Activated T-cell treated with anti-CD3 and anti-CD28 coated beads, Interleukin-2, amount 50 U/mL, for 4 hours (primary cell): ENCODE measurements at places on chromosomes 3 and 15. TPM values are rescaled to one million over a fixed set of nuclear protein-coding genes. Genes with fewer than 3 reads are reported as not detected.

DNA sequence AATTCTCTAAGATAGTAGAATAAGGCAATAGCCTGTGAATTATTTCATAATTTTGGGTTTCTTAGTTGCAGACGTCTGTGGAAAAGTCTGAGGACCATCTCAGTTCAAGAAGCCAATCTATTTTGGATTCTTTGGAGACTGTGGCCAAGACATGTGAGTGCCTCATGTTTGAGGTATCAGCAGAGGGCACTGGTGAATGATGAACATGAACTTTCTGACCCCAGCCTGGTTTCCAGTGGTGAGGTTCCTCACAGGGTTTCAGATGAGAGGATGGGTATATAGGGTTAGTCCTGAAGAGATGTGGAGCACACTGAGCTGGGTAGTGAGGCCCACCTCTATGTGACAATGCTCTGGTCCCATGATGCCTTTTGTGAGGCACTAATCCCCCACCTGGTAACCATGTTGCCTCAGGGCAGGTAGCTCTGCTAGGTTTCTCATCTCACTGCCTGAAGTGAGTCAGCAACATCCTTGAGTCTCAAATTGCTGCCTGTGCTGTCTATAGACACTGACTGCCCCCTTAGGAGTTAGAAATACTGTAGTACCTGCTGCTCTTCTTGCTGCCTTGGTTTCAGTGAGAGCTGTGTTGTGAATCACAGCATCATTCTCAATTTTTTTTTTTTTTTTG is 32.3 kb downstream of the C3orf62 start:
- no peak for DNase-seq

GRCh38 chr15:58053315-58054153 is 12.0 kb downstream of the ALDH1A2 start:
- DNase-seq = no peak

DNA sequence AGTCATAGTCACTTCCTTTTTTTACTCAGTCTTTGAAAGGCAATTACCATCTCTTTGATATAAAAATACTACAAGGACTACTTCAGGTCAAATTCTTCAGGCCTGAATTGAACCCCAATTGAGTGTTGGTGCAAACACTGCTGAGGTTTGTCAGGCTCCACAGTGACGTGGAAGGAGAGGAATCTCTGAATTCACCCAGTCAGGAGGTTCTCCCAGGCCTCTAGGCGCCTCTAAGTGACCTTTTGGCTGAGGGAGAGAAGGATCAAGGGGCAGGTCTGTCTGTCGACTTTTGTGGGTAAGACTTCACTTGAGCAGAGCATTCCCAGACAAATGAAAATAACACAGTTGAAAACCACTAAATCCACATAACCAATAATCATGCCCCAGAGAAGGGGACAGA is 227.6 kb upstream of the CHRNA7 start:
- no peak for DNase-seq

GRCh38 chr3:177448987-177449359 is 251.7 kb upstream of the TBL1XR1 start:
- no peak for DNase-seq

DNA sequence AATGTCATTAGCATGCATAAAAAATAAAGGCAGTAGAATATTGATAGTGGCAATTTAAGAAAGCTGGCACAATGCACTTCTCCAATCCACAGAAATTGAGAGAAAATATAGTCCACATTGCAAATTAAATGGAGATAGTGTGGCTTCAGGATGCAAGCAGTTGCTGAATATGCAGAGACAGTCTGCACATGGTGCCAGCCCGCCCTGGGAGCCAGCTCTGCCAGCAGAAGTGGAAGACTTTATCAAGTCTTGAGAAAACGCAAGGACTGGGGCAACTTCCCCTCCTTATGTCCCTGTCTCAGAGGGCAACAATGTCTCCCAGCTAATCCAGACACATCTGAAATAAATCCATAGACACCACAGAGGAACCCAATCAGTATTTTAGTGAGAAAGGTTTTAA is 57.2 kb downstream of the MB21D2 start:
- DNase-seq = no peak

- DNase-seq = no peak
These were observed 28.6 kb upstream of the ANKDD1A start for GRCh38 chr15:64883100-64883581.

GRCh38 chr3:186467969-186468368 is 76.2 kb downstream of the CRYGS start:
- no peak for DNase-seq

- no peak for DNase-seq
These were observed 11.7 kb upstream of the PDCD6IP start for GRCh38 chr3:33786565-33787327.

GRCh38 chr3:30551266-30551665 is 55.1 kb upstream of the TGFBR2 start:
- no peak for DNase-seq

The NR2C2 gene
- 36.5 TPM for total RNA-seq

DNA sequence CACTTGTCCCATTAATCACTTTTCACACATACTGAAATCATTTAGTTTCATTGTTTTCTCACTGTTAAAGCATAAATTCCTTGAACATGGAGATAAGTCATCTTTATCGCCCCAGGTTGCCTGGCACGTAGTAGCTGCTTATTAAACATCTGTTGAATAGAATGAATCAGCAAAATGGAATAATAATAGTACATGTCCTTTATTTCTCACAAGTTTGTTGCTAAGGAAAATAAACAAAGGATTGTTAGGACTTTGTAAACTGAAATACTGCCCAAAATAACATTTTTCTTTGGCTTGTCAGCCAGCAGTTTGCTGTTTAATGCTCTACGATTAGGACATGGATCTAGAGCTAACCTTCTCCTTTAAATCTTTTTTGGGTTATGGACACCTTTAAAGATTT is 17.9 kb downstream of the SLC35A5 start:
- DNase-seq = no peak

DNA sequence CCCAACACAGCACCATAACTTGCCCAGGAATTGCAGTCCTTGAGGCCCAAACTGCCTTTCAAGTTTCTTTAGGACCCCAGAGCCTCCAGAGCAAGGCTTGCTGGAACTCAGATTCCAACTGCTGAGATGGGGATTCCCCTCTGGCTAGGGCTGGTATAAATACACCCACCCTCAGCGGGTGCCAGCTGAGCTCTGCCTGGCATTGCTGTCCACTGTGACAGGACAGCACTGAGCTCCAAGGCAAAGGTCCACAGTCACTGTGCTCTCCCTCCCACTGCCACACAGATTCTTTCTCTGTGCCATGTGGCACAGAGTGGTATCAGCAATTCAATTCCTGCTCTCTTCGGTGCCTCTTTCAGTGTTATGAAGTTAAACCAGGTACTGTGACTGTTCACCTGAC is 304.2 kb upstream of the LMCD1 start:
- DNase-seq = no peak

GRCh38 chr3:157290766-157291165 is 130.8 kb upstream of the CCNL1 start:
- DNase-seq = no peak

GRCh38 chr3:111164621-111165020 is 93.0 kb downstream of the NECTIN3 start:
- DNase-seq = no peak

DNA sequence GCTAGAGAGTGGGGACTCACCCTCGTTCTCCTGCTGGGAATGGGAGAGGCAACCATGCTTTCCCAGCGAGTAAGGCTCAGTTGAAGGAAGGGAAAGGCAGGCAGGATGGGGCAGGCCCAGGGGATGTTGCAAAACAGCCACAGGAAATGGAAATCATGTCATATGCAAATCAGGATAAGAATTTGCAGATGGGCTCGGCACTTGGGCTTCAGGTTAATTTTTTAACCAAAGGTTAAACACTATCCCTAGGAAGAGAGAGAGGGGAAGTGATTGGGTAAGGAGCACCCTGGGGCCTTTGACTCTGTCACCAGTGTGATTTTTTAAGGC is 14.6 kb upstream of the PLA2G4E start:
- DNase-seq = no peak

The KNG1 gene
- total RNA-seq = 0.28 TPM

DNA sequence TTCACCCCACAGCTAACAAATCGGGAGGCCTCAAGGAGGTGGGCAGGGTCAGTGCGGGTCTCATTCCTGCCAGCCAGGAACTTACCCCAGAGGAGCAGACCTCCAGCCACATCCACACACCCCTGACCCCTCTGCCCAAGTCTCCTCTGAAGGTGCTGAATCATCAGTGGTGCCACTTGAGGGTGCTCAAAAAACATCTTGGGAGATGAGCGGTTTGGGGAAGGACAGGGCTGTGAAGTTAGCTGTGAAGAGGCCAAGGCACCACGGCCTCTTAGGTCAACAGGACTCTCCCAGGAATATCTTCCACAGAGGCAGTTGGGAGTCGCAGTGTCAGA is 1.2 kb downstream of the DAPK2 start:
- no peak for DNase-seq

DNA sequence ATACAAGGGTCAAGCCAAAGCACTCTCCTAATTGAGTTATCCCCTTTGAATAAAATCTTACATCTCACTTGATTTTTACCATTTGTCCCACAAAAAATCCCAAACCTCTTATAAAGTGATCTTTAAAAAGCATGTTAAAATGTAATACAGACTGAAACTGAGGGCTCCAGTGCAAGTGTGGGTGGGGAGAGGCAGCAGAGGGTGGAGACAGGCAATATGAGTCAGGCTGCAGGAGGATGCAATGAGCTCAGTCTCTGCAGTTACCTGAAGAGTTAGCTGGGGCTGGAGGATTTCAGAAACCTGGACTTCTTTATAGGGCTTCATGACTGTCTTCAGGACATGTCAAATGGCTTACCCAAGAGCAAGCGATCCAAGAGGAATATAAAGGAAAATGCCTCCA is 14.2 kb upstream of the COLQ start:
- DNase-seq = peak; percentile 37

The ADAMTS17 gene
- total RNA-seq = 2.6 TPM

The TUSC7 gene
- not detected for total RNA-seq

DNA sequence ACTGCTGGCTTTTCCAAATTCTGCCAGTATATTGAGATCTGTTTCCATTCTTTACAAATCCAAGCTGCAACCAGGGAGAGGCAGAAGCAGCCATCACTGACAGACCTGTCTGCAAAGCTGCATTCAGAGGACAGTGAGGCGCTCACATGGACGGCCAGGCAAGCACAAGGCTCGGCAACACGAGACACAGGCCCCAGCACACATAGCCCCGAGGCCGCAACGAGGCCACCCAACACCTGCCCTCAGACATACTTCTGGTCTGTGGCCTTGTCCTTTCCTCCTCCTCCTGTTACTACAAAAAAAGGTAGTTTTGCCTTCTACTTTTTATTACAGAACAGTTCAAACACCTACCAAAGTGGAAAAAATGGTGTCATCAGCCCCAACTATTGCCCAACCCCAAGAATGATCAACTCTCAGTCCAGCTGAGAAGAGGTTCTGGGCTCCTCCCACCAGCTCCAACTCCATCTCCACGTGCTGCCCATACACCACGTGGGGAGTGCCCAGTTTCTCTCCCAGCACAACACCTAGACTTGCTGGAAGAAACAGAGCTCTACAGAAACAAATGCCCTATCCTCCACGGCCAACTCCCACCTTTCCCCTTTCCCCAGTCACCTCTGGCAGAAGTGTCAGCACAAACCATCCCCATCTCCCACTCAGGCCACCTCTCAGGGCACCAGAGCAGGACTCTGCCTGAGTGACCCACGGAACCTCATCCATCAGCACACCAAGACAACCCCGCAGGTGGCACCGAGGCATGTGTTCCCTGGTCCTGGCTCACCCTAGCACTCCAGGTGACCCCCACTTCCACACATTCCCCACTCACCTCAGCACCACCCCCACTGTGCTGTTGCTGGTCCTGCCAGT is 7.4 kb downstream of the ZXDC start:
- DNase-seq = no peak

DNA sequence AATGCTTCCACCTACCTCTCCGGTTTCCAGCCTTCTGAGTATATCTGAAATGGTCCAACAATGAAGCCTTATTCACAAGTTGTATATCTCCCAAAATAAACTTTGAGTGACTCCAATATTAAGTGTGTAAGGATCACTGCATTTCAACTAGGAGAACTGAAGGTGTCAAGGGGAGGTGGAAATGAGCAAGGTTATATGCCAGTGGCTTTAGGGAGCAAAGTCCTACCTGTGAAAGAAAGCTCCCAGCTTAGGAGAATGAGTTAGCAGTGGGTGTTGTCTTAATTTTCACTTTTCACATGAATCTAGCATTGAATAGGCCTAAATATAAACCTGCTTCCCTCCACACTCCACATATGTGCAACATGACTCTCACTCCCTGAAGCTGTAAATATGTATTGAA is 29.0 kb downstream of the LMCD1 start:
- no peak for DNase-seq

- no peak for DNase-seq
These were observed 3.7 kb downstream of the ISL2 start for GRCh38 chr15:76340198-76340802.

DNA sequence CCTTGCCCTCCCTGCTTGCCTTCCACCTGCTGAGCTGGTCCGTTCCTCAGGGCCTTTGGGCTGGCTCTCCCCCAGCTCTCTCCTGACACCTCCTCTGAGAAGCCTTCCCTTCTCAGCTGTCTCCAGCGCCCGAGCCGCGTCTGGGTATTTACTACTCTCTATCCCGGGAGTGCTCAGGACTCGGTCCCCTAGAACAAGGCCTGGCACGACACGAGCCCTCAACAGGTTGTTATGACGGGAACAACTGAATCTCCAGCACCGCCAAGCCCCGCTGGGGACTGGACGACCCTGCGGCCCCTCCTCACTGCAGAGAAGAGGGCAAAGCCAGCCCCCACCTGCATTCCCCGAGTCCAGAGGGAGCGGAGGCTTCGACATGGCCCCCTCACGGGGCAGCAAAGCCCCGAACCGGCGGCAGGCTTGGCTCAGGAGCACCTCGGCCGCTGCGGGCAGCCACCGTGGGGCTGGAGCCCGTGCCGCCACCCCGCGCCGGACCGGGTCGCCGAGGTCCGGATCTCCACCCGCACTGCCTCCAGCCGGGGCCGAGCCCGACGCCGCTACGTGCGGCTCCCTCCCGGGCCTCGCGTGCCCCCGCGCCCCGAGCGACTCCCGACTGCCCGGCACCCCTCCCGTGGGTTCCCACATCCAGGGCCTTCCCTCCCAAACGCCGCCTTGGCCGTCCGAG is 792 bp downstream of the TPRA1 start:
- DNase-seq = no peak

GRCh38 chr3:97230486-97230885 is 416.1 kb downstream of the EPHA6 start:
- no peak for DNase-seq

The ZPLD1 gene
- total RNA-seq = not detected
